ENCODE measurements at places on chromosomes 13 and 19.

GRCh38 chr13:99124794-99125316 lies 75.8 kb upstream of the UBAC2 start:
- peak; percentile 96 for DNase-seq

GRCh38 chr19:52600639-52601024 lies 30.5 kb downstream of the ZNF701 start:
- no peak for DNase-seq

DNA sequence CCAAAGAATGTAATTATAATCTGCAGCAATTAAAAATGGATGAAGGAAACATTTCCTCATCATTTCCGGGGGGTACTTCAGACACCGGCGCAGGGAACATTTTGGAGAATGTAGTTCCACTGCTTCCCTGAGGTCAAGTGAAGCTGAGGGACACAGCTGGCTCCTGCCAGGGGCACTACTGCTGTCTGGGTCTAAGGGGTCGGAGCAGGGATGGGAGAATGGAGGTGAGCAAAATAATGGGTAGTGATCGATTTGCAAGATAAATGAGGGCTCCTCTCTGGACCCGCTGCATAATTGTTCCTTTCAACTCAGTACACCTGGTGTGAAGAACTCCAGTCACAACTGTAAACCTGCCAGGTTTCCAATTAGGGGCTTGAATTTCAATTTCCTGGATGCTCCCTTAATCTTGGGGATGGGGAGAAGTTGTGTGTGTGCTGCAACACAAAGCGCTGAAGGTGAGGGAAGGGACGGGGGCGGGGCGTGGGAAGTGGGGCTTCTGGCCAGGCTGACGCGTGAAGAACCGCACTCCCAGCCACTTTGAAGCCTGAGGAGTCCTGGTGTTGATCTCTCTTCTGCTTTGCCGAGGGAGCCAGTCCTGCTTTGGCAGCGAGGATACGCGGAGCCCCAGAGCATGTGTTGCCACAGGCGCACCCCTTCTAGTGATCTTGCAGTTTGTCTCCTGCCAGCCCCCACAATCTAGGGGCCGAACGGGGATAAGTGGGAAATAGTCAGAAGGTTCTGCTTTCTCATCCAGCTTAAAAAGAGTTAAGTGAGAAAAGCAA lies 57.9 kb upstream of the PCDH8 start:
- DNase-seq = peak; percentile 52

DNA sequence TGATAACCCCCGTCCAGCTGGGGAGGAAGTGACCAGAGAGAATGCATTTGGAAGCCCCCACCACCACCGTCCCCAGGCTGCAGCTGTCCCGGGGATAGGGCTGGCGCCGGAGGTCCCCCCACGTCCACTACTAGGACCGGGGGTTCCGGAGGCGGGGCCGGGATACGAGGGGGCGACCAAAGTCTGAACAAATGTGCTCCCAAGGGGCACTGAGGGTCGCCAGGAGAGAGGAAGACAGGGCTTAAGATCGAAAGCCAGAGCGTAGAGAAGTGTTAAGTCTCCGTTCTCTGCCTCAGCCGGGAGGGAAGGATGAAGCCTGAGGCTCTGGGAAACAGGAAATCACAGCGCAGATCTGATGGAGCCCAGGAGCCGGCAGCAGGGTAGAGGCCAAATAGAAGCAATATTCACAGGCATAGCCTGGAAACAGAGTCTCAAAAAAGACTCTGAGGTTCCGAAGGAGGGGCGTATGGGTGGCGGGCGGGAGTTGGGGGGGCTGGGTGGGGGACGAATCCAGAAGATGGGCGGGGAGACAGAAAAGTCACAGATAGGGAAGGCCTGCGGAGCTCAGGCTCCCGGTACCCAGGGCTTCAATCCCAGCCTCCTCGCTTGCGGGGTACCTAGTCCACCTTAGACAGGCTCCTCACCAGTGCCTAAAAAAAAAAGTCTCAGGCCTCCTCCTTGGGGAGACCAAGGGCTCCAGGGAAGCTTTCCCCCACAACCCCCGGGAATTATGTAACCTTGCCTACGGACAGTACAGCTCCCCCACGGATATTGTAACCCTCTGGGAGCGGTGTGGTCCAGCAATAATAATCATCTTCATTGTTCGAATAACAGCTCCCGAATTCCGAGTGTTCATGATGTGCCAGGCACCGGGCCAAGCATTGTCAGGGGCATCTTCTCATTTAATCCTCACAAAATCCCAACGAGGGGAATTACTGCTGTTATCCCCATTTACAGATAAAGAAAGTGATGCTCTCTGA lies 1.1 kb upstream of the ERF start:
- DNase-seq = peak; percentile 37

DNA sequence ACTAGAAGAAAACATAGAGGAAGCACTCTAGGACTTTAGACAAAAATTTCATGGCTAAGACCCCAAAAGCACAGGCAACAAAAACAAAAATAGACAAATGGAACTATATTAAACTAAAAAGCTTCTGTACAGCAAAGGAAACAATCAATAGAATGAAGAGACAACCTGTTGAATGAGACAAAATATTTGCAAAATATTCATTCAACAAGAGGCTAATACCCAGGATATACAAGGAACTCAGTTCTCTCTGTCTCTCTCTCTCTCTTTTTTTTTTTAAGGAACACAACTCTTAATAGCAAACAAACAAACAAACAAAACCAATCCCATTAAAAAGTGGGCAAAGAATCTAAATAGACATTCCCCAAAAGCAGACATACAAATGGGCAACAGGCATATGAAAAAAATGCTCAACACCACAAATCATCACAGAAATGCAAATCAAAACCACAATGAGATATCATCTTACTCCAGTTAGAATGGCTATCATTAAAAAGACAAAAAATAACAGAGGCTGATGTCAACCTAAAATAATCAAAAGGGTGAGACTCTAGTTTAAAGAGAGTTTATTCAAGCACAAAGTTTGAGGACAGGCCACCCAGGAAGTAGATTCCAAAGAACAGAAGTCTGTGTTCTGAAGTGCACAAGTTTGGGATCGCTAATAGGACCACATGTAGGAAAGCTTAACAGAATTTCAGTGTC lies 27.1 kb upstream of the SLC7A9 start:
- no peak for DNase-seq

DNA sequence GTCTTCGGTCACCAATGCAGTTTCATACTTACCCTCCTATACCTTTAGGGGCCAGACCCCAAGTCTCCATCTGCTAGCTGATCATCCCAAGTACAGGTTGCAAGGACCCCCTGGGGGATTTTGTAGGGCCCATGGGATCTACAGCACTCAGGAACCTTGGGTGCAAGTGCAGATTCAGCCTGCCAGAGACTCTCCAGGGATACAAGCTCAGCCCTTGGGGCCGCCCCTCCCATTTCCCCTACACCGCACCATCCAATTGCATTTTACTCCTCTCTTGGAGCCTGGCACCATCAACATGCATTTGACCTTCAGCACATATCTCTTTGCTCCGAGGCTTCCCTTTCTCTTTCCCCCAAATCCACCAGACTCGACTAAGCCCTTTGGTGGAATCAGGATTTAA lies 154.7 kb upstream of the ZNF536 start:
- DNase-seq = no peak

DNA sequence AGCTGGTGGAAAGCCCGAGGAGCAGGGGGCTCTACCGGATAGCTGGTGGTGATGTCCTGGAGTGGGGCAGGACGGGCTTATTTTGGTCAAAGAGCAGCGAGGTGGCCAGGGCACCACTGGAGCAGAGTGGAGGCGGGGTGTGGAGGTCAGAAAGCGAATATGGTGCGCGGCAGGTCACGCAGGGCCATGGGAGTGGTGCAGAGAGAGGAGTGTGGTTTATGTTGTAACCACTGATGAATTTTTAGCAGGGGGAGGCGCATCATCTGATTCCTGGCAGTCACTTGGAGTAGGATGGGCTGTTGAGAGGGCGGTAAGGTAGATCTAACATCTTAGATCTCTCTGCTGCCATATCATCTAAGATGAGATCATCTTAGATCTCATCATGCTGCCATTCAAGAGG lies 1.4 kb upstream of the ZNF414 start:
- DNase-seq = no peak

DNA sequence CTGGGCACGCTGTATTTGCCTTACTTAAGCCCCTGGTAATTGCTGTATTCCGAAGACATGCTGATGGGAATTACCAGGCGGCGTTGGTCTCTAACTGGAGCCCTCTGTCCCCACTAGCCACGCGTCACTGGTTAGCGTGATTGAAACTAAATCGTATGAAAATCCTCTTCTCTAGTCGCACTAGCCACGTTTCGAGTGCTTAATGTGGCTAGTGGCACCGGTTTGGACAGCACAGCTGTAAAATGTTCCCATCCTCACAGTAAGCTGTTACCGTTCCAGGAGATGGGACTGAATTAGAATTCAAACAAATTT lies 676 bp downstream of the BRCA2 start:
- no peak for DNase-seq

DNA sequence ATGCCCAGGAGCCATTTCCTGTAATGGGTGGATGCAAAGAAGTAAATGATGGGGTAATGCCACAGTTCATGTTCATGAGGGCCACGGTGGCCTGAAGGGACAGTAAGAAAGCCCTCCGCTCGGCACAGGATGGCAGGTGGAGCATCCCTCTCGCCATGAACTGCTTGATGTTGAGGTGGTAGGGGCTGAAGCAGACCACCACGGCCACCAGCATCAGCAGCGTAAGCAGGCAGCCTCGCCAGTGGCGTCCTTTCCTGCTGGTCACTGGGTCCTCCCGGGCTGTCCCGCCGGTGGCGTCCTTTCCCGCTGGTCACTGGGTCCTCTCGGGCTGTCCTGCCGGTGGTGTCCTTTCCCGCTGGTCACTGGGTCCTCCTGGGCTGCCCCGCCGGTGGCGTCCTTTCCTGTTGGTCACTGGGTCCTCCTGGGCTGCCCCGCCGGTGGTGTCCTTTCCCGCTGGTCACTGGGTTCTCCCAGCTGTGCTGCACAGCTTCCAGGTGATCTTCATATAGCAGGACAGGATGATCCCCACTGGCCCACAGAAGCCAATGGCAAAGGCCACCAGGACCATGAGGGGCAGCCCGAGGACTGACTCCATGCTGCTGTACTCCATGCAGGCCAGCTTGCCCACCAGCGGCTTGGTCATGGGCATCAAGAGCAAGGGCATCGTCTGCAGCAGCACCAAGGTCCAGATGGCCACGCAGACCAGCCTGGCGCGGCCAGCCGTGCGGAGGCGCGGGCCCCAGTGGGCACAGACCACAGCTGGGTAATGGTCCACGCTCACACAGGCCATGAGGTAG lies 93.2 kb upstream of the TM9SF2 start:
- no peak for DNase-seq

DNA sequence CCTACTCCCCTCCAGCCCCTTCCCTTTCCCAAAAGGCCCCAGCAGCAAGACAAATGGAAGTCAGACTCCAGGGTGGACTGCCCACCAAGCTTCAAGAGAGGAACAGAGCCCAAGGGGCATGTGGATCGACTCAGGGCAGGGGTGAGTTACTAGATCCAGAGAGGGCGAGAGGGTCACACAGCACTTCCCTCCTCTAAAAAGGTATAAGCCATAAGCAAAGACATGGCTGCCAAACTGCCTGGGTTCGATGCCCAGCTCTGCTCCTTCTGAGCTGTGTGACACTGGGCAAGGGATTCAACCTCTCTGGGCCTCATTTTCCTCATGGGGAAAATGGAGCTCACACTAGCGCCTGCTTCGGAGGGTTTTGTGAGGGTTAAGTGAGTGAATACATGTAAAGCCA lies 3.8 kb downstream of the PPP1R14A start:
- no peak for DNase-seq

GRCh38 chr19:10095948-10096614 lies 6.4 kb downstream of the ANGPTL6 start:
- peak; percentile 84 for DNase-seq

DNA sequence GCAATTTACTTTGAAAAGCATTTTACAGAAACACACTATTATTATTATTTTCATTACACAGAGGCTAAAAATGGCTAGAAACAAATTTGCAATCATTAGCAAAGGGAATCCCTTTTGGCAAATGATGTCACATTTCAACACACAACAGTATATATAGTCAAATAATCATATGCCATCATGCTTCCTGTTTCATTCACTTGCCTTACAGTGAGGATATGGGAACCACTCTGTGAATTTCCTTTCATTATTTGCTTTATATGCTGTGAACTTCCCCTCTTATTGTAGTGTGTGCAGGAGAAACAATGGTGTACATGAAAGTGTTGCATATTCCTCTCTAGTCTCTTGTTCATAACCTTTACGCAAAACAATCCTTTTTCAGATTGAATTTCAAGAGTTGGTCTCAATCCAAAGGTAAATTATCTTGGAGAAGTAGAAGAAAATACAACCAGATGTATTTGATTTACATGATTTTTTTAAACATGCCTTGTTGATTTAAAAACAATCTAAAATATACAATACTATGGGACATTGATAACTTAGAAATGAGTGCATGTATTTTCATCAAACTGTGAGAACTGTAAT lies 657.3 kb downstream of the EFNB2 start:
- DNase-seq = no peak

DNA sequence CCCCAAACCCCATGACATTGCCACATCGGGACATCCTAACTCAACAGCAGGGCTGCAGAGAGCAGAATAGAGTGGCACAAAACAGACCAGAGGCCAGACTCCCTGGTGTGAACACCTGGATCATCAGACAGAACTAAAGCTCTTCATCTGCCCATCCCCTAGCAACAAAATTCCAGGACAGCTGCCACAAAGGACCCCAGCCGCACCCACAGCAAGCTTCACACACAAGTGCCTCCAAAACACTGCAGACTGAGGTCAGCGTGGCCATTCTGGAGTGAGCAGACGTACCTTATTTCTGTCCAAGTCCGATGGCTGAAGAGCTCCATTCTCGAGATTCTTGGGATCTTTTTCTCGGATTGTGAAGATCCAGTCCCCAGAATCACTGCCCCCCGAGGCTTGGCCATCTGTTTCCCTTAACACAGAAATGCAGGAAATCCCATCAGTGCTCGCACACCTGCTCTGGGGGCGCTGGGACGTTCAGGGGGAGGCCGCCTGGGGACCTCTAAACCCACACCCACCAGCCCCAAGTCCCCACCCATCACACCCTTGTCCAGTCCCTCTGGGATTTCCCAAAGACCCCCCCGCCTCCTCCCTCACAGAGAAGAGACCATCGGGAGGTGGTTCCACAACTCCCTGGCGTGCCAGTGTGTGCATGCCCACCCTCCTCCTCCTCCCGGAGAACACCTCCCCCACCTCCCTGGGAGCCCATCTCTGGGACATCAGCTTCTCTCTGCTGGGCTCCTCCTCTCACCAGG lies 115.2 kb downstream of the STK24 start:
- DNase-seq = no peak

GRCh38 chr13:35724446-35724845 lies 248.0 kb upstream of the MAB21L1 start:
- DNase-seq = no peak

DNA sequence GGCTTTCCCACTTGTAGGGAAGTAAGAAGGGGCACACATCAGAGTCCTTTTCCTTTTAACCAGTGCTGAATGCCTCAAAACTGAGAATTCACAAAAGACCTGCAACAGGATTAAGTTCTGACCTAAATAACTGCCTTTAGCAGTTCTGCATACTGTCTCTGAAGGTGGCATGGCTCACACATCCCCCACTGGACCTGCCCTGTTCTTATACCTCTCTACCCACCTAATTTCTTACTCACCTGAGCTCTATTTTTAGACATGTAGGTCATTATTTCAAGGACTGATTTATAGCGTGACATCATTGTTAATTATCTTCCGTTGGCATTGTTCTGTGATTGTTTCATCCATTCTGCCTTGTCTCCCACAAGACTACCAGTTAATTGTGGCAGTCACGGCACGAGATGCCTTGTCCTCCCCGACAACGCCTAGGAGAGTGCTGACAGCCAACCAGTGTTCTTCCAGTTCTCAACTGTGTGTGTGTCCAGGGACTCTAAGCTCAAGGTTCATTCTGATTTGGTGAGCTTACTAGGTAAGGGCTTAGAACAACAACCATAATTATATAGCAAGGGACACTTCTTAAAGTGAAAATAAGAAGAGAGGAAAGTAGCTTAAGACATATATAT lies 27.1 kb upstream of the UBL3 start:
- DNase-seq = no peak

All from DMS79 treated with DMSO at 0.1 percent for 48 hours (cell line).